Stimulated activated CD8-positive, alpha-beta memory T cell treated with anti-CD3 and anti-CD28 coated beads, Interleukin-4, amount 100 ng/mL, for 1 hour (primary cell): ENCODE measurements at places on chromosomes 5 and 9.

- no peak for DNase-seq
These were observed 664 bp upstream of the RAB3C start for GRCh38 chr5:58582019-58582802.

- DNase-seq, result no peak
These were observed 130.9 kb upstream of the ADAMTS16 start for GRCh38 chr5:5009240-5009639.

- no peak for DNase-seq
These were observed 106.8 kb upstream of the CD180 start for GRCh38 chr5:67303356-67303755.

GRCh38 chr9:131410044-131410491 lies 16.2 kb downstream of the PRRC2B start:
- no peak for DNase-seq

DNA sequence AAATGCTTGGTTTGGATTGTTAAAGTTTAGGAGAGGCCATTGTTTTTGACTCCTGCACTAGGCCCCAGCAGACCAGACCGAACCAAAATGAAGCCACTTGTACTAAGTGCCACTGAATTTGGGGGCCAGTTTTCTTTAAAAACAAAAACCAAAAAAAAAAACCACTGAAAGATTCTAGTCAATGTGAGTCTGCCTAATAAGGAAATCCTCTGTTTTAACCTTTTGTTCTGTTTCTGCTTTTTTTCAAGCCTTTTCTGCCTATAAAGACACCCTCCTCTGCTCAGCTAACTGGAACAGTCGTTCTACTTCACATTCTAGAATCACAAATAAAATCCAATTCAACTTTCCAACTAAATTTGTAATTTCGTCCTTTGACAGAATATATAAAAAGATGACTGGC lies 64.9 kb downstream of the SERINC5 start:
- no peak for DNase-seq

DNA sequence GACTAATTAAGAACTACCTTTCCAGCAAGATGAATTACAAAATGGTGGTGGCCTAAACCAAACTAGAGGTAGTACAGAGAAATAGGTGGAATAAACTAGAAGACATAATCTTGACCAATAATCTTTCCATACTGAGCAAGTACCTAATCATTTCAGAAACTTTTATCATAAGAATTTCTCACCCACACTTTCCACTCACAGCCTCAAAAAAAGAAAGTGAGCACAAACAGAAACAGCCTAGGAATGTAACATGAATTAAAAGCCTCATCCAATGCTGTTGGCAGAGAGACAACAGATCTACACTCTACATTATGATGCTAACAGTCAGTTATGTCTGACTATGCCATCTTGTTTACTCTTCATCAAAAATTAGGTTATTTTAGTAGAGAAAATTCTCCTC lies 1.3 kb downstream of the RNF38 start:
- no peak for DNase-seq
